ENCODE measurements at places on chromosomes 3 and 15.

- DNase-seq = no peak
These were observed 210.5 kb upstream of the TLE3 start for GRCh38 chr15:70308011-70308734.

DNA sequence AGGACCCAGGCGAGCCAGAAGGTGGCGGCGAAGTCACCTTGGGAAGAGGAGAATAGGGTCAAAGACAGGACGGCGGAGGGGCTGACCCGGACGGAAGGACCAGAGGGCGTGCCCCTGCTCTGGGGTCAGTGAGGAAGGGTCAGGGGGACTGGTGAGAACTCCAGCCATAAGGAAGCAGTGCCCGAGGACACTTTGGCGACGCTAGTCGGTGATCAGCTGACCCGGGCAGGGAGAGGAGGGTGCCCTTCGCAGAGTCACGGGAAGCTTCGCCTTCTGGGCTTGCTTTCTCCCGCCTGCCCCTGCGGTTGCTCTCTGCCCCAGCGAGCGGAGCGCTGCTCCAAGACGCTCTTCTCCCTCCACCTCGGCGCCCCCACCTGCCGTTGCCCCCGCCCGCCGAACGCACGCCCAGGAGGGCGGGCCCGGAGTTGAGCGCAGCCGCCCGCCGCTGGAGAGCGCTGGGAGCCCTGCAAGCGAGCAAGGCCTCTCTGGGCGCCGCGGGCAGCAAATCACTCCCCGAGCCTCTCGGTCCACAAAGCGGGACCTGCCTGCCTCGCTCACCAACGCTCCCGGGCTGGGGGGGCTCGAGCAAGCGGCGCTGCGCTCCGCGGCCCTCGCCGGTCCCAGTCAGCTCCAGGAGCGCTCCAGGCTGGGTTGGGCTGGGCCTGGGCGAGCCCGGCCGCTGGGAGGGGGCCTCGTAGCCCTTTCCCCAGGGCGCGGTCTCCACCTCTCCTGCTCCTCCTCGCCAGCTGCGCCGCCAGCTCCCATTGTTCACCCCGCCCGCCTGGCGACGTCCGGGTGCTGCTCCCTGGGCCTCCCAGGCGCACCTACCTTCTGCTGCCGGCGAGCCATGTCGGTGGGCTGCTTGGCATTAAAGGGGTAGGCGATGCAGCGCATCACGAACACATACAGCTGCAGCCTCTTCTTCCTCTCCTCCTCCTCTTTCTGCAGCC lies 1.2 kb downstream of the CADPS start:
- peak; percentile 5 for DNase-seq

GRCh38 chr15:59434481-59434880 lies 3.5 kb upstream of the FAM81A start:
- DNase-seq = no peak

DNA sequence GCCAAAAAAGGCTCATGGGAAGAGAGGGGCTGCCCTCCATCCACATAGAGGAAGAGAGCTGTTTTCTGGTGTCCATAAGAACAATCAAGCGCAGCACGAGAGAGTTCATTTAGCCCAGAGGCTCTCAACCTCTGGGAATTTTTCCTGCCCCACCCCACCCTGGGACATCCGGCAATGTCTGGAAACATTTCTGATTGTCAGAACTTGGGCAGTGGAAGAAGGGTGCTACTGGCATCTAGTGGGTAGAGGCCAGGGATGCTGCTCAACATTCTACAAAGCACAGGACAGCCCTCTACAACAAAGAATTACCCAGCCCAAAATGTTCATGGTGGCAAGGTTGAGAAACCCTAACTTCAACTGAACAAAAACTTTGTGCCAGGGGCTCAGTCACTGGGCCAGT lies 92.9 kb downstream of the RAB11A start:
- DNase-seq = peak; percentile 23

GRCh38 chr15:66841953-66842681 lies 140.1 kb downstream of the SMAD6 start:
- peak; percentile 81 for DNase-seq

- peak; percentile 19 for DNase-seq
These were observed 140.4 kb downstream of the NEK10 start for GRCh38 chr3:27228805-27229204.

DNA sequence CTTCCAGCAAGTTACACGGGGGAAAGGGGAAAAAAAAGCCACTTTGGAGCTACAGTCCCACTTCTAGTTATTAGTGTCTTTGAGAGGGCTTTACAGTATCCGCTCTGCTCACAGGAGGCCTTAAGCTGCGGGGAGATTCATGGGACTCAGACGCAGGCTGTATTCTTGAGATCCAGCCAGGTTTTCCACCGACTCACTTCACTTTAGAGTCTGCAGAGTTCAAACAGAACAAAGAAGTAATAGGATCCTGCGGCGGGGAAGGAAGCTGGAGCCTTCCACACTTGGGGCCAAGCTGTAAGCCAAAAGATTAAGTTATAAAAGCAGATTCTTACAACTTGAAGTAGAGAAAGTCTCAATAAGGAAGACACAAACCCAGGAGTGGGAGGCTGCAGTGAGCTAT lies 60.2 kb upstream of the FAM174B start:
- DNase-seq = no peak

DNA sequence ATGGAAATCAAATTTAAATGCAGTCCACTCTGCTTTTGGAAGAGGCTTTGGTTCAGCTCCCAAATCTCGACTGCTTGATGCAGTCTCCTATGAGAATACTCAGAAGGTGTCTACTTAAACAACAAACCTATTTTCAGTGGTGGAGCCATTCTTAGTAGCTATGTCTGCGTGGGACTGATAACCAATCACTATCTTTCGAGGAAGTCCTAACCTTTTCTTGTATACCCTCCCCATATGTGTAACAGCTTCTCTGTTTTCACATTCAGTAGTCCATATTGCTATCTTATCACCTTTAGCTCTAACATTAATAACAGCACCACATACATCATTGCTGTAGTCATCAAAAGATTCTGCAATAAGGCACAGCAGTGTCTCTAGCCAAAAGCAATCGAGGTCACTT lies 333.0 kb upstream of the ATP11B start:
- no peak for DNase-seq

DNA sequence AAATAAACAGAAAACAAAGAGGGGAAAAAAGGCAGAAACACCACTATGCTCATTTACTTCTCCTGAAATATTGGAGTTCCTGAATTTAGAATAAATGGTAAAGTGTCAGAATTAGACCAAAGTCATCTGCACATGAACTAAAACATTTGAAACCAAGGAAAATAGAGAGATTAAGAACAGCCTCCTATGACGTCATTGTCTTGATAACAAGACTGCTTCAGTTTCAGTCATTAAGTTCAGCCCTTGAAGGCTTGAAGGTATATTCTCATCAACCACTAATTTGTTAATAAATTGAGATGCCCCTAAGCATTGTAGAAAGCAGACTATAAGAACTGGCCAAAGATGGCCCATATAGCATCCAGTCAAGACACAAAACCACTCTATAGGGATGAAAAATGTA lies 2.5 kb downstream of the SUMF1 start:
- no peak for DNase-seq

DNA sequence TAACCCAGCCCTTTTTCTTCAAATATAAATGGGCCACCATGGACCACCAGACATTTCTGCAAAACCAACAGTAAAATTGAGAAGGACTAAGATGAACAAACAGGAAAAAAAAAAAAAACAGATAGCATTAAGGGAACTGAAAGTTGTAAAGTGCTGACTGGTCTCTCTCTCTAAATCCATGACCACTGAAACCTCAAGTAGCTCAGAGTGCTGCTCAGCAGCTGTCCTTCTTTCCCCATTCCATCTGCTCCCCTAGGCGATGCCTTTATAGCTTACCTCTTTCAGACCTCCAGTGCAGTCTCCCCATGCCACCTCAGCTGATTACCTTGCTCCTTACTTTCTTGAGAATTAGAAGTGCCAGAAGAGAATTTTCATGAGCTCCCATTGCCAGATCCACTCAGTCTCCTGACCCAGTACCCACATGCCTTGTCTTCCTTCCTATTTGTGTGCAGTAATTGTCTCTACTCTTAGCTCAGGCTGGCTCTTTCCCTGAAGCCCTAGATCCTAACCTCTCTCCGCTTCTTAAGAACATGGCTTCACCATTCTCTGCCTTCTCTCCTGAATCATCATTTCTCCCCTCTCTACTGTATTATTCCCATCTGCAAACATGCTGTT lies 23.9 kb upstream of the XIRP1 start:
- no peak for DNase-seq

- no peak for DNase-seq
These were observed 1154.8 kb downstream of the NSUN3 start for GRCh38 chr3:95217661-95218060.

GRCh38 chr3:173584093-173584837 lies 186.7 kb downstream of the NLGN1 start:
- DNase-seq = peak; percentile 65

GRCh38 chr15:88648357-88649214 lies 9.8 kb downstream of the ISG20 start:
- no peak for DNase-seq

DNA sequence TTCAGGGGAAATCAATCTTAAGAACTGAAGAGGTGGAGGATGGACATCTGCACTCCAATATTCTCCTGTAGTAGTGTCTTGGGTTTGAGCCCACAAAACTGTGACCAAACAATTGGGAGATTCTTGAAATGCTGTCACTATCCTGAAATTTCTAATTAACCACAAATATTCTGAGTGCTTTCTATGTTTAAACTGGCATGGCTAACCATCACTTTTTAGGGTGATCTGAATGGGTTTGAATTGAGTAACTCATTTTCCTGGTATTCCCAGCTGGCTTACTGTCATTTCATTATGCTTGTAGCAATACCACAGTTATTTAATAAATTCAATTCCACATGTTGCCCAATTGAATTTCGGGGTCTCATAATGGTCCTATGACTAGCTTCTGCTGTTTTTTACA lies 216.9 kb upstream of the DCBLD2 start:
- DNase-seq = no peak

- peak; percentile 62 for DNase-seq
These were observed 41.0 kb downstream of the SLCO2A1 start for GRCh38 chr3:133988631-133989161.

DNA sequence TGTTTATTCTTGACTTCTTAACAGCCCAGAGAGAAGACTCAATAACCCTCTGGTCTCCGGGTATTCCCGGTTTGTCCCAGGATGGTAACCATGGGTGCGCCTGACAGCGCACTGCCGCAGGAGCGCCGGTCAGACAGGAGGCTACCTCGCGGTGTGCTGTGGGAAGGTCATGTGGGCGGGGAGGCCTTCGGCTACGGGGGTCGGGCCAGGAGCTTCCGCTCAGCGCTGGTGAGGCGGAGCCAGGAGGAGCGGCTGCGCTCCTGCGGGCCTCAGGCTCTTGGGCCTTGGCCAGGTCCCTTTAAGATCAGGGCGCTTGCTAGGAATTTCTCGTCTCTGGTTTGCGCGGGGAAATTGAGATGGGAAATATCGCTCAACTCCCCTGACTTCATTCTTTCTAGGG lies 182.3 kb upstream of the NDN start:
- DNase-seq = peak; percentile 19

DNA sequence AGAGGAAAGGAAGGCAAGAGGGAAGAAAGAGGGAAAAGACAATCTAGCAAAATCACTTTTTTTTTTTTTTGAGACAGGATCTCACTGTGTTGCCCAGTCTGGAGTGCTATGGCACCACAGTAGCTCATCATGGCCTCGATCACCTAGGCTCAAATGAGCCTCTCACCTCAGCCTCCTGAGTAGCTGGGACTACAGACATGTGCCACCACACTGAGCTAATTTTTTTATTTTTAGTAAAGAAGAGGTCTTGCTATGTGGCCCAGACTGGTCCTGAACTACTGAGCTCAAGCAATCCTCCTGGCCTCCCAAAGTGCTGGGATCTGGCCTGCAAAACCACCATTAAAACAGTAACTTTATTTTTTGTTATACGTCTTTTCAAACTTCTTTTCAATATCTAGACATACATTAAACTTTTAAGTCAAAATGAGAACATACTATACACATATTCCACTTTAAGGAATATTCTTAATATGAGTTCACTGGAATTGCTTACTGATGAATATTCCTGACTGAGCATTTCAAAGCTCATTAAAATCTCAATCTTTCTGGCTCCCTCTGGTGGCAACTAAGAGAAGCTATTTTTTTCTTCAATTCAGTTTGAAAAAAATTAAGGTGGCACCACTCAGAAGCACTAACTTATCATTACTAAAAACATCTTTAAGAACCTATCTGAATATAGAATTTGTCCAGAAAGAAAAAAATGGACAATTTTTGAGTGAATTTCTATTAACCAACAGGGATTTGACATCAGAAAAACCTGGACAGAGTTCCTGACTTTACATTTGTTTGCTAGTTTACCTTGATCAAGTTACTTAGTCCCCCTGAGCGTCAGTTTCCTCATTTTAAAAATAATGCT lies 40.9 kb downstream of the UACA start:
- peak; percentile 52 for DNase-seq

GRCh38 chr3:142009029-142009428 lies 132.6 kb downstream of the ATP1B3 start:
- no peak for DNase-seq

- no peak for DNase-seq
These were observed 1.1 kb downstream of the WDR72 start for GRCh38 chr15:53758412-53758811.

DNA sequence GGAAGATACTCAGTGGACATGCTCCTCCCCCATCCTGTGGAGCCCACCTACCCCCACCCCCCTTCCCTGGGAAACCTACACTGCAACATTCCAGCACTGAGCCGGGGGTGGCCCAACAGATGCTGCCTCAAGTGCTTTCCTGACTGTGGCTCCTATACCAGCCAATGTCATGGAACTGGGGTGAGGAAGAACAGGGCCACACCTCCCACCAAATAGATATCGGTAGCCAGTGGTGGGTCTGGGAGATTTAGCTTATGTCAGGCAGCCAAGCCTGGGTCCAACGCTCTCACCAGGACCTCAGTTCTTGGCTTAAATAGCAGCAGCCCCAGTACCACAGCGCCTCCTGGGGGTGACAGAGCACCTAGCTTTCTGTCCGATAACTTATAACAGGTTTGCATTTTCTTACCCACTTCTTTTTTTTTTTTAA lies 30.3 kb downstream of the CDC25A start:
- peak; percentile 51 for DNase-seq

- DNase-seq = no peak
These were observed 2.3 kb upstream of the SLC2A2 start for GRCh38 chr3:171028779-171029232.

GRCh38 chr3:138260611-138261010 lies 69.0 kb downstream of the NME9 start:
- no peak for DNase-seq

DNA sequence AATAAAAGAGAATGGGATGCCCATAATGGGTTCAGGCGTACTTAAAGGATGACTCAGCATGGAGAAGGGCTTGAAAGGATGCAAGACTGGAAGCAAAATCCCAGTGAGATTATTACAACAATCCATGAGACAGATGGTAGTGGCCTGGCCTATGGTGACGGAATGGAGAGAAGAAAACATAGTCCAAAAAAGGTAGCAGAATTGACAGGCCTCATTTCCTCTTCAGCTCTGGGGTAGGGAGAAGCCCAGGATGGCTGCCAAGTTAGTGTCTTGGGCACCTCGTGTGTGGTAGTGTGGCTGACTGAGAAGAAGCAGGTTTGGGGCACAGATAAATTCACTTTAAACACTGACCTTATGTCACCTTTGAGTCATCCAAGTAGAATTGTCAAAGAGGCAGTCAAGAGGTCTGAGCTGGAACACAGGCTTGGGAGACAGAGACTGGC lies 18.1 kb downstream of the MB21D2 start:
- no peak for DNase-seq
